NCI-H526 (cell line): ENCODE measurements at places on chromosomes 16 and 17.

DNA sequence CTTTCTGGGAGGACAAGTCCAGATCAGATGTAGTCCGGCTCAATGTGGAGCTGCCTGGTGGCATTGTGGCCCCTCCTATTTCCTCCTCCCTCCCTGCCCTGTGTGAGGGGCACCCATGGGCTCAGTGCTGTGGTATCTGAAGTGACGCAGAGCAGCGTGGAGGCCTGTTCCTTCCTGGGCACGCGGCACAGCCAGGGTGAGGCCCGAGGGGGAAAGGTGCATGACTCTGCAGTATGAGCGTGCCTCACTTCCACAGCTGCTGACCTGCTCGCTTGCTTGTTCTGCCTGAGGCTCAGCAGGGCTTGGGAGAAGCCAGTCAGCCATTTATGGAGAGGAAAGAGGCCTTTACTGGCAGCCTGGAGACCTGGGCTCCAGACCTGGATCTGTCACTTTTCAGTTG, 11.7 kb downstream of the TMEM238L start:
- peak; percentile 21 for DNase-seq

DNA sequence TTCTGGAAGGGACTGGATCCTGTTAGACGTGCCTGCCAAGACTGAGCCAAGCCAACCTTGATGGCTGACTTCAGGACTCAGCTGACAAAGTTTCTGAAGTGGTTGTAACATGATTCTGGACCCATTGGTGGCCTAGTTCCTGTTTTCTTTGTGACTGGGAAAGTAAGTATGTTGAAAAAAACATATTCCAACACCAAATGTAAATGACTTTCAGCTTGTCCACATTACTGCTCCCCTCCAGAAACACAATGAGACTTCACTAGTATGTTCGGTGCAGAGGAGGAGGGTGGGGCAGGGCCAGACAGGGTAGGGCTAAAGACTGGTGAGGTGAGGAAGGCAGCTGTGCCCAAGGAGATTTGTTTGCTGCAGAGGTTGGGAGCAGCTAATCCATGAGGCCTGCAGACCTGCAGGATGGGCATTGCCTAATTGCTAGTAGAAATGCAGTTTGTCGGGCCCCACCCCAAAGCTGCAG, 26.4 kb downstream of the NMT1 start:
- DNase-seq: no peak

DNA sequence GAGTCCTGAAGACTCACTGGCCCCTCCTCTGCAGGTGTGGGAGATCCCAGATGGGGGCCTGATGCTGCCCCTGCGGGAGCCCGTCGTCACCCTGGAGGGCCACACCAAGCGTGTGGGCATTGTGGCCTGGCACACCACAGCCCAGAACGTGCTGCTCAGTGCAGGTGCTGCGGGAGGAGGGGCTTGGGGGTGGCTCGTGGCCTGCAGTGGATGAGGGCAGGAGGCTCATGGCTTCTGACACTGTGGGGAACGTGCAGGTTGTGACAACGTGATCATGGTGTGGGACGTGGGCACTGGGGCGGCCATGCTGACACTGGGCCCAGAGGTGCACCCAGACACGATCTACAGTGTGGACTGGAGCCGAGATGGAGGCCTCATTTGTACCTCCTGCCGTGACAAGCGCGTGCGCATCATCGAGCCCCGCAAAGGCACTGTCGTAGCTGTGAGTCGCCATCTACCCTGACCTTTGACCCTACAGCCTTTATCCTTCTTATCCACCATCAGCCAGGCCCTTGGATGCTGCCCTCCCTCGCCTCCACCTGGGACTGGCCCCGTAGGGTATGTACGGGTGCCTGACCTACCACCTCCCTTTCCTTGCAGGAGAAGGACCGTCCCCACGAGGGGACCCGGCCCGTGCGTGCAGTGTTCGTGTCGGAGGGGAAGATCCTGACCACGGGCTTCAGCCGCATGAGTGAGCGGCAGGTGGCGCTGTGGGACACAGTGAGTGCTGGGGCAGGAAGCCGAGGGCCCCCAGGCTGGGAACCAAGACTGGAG, 3.6 kb downstream of the CORO1A start:
- peak; percentile 74 for DNase-seq

DNA sequence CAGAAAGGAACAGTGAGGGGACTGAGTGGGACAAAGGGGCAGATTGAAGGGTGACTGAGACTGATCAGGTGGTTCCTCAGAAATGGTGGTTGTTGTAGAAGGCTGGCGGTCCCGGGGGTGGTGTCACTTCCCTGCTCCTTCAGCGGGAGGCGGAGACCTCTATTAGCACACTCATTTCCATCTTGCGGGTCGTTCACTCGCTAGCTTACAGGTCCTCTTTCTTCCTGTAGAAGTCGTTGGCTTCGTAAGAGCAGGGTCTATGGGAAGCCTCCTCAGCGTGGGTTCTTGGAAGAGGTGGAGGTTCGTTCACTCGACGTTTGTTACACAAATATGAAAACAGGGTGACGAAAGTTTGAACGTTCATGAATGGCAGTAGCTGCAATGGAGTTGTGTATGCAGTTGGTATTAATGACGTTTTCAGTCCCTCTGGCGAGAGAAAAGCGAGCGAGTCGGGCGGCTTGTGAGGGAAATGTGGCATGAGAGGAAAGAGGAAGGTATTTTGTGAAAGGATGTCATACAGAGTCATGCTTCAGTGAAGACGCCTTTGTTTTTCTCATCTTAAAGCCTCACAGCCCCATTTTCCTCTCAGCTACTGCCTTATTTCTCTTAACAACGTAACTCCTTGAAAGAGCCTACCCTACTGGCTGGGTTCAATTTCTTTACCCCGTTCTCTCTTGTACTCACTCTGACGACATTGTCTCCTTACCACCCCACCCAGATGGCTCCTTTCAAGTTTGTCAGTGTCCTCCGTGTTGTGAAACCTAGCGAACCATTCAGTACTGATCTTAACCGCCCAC, 667 bp downstream of the EFCAB13 start:
- DNase-seq: peak; percentile 88

GRCh38 chr17:58278661-58279015, 2.1 kb downstream of the MPO start:
- DNase-seq: no peak

GRCh38 chr17:2058586-2059546, 4.0 kb downstream of the HIC1 start:
- peak; percentile 35 for DNase-seq

DNA sequence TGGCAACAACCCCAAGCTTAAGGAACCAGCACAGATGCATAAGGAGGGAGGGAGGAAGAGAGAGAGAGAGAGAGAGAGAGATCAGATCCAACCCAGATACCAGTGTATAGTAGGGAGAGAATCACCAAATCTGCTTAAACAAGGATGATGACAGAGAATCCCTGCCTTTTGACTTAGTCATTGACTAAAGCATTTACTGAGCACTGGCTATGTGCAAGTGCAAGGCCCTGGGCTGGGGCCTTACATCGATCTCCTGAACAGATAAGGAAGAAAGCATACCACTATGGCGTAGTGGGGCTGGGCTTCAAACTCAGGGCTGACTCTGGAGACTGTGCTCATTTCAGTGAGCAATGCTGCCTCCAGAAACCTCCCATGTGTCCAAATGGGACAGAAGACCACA, 15.8 kb downstream of the TSNAXIP1 start:
- DNase-seq: no peak
